GM23248 (cell line): ENCODE measurements at places on chromosomes 3 and 15. TPM values are rescaled to one million over a fixed set of nuclear protein-coding genes. Genes with fewer than 3 reads are reported as not detected.

The MUC20 gene
- polyA plus RNA-seq: not detected in 2 replicates

The FRMD5 gene
- 0.35 and 0.65 TPM in 2 replicates for polyA plus RNA-seq

The PLA2G4D gene
- polyA plus RNA-seq: not detected in 2 replicates

The ACY1 gene
- 35.8 and 38.1 TPM in 2 replicates for polyA plus RNA-seq

GRCh38 chr3:52036222-52036694, 20.1 kb downstream of the DUSP7 start:
- no peak for DNase-seq

DNA sequence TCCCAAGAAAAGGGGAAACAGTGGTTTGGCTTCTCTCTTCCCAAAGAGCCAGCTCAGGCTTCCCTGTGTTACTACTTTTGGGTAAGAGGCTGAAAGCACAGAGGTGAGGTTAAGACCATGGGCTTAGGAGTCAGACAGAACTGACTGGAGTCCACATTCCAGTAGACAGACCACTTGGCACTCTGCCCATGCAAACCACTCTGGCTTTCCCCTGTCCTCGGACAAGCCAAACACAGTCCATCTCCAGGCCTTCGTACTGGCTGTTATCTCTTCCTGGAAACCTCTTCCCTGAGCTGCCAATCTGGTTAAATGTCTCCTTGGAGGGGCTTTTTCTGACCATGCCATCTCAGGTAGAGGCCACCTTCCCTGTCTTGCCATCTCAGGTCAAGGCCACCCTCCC, 53.1 kb upstream of the FAM3D start:
- DNase-seq: no peak

The KCNMB2 gene
- not detected in 2 replicates for polyA plus RNA-seq

The MYH15 gene
- 0.08 TPM in 1 of 2 replicates, not detected in the other for polyA plus RNA-seq

DNA sequence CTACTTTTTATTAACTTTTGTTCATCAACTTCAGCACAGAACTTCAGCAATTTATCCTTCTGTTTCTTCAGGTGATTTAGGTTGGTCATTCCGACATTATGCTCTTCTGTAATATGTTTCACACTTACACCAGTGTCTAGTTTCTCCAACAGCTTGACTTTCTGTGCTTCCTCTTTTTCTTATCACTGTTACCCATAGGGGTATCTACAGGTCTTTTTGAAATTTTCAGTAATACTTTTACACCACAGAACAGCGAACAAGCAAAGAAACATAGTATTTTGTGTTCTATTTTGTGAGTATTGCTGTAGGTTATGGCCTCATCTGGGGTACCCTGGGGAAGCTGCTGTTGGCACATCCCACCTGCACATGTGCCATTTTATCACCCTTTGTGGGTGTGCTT, 260.7 kb downstream of the NSUN3 start:
- DNase-seq: no peak

- no peak for DNase-seq
Observed at GRCh38 chr3:151356794-151357462, 27.6 kb upstream of the P2RY13 start.

GRCh38 chr3:89565098-89565497, 457.7 kb downstream of the EPHA3 start:
- peak; percentile 28 for DNase-seq

- no peak for DNase-seq
Observed at GRCh38 chr3:69016901-69017300, 3.4 kb upstream of the EOGT start.

- DNase-seq: peak; percentile 69
Observed at GRCh38 chr3:50164984-50165909, 10.1 kb downstream of the SEMA3F start.

DNA sequence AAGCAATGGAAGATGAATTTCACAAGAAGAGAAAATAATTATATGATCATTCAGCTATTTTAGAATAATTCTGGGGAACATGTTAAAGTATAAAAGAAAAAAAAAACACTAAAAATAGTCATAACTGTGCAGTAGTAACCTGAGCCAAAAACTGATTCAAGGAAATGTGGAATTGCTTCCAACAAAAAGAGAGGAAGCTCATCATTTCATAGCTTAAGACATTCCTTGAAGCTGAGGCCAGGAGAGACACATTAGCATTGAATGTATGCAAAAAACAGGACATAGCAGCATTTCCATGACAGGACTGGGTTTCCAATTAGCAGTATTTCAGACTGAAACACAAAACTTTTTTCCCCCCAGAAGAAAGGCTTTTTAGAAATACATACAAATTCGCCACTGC, 27.7 kb upstream of the LRRN1 start:
- no peak for DNase-seq

The WDR93 gene
- 0.10 TPM in 1 of 2 replicates, not detected in the other for polyA plus RNA-seq

- peak; percentile 74 for DNase-seq
Observed at GRCh38 chr3:159252772-159253384, 451.0 kb downstream of the MFSD1 start.

- no peak for DNase-seq
Observed at GRCh38 chr3:164498917-164499316, 579.4 kb downstream of the SI start.

DNA sequence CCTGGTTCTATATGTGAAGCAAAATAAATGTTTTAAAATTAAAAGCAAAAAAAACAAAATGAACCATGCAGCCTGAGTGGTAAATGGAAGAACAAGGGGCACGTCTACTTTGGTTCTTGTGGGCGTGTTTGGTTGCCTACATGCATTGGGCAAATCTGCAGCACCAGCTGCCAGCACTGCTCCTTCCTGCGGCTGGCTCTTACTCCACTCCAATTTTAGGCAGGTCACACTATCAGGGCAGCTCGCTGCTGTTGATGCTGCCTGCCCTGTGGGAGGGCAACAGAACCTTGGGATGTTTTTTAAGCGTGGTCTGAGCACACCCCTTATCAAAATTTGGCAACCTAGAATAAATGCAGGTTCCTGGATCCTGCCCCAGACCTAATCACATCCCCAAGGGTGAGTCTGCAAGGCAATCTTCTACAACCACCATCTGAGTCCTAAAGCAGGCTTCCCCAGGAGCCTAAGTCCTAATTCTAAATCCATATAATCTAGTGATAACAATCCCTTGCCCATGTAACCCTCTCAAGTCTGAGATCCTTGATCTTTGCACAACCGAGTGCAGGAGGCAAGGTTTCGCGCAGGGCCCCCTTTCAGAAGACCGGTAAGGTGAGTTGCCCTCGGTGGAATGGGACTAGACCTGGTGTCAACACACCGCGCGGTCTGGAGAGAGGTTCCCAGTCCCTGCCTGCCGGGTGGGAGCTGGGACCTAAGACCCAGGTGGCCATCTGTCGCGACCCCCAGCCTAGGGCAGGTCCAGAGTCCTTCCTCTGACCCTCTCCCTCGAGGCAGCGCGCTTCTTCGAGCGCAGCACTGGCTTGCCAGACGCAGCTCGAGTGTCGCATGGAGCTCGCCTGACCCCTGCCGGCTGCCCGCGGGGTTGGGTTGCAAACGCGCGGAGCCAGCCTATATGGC, 15.9 kb downstream of the IVD start:
- peak; percentile 83 for DNase-seq

The DYNC1LI1 gene
- polyA plus RNA-seq: 35.0 and 36.7 TPM in 2 replicates

The CCRL2 gene
- not detected in 2 replicates for polyA plus RNA-seq

DNA sequence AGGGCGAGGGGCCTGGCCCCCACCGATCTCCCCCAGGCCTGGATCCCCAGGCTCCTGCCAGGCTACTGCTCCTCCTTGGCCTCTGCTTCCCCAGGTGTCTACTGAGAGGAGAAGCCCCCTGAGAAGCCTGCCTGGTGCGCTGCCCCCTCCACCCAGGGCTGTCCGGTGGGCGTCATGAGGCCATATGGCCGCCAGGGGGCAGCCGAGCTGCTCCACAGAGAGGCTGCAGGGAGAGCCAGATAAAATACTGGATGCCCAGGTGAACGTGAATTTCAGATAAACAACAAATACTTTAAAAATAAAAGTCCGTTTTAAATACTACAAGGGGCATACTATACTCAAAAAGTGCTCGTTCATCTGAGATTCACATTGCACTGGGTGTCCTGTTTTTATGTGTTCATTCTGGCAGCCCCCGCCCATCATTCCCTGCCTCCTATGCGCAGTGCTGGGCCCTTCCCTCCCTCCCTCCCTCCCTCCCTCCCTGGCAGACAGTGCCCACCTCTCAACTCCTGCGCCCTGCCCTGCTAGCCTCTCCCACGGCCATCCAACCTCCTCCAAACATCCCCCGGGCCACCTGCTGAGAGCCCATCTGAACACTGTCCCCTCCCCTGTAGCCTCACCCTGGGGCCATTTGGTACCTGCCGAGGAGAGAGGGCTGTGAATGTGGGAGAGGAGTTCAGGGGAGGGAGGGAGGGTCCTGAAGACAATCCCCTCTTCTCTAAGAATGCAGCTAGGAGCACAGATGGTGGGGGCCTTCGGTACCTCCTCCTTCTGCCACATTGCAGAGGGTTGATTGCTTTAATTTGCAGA, 29.6 kb downstream of the PSTPIP1 start:
- peak; percentile 63 for DNase-seq

DNA sequence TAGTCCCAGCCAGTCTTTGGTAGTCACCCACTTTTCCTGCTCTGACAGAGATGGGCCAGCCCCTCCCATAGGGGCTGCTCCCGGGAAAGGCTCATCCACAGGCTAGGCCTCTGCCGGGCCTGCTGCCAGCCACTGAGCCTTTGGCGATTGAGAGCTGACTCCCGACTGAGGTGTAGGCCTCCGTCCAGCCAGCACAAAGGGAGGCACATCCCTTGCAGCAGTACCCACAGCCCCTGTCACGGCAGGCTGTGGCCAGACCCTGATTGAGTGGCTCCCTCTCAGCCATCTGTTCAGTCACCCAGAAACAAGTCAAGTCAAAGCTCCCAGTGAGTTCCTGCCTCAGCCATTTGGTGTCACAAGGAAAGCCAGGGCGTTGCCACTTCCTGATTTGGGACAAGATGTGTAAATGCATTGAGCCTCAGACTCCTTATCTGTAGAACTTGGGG, 6.2 kb upstream of the PAK6 start:
- no peak for DNase-seq

The PATL2 gene
- polyA plus RNA-seq: 0.26 TPM in 1 of 2 replicates, not detected in the other

GRCh38 chr15:99443768-99444446, 121.9 kb upstream of the MEF2A start:
- no peak for DNase-seq

DNA sequence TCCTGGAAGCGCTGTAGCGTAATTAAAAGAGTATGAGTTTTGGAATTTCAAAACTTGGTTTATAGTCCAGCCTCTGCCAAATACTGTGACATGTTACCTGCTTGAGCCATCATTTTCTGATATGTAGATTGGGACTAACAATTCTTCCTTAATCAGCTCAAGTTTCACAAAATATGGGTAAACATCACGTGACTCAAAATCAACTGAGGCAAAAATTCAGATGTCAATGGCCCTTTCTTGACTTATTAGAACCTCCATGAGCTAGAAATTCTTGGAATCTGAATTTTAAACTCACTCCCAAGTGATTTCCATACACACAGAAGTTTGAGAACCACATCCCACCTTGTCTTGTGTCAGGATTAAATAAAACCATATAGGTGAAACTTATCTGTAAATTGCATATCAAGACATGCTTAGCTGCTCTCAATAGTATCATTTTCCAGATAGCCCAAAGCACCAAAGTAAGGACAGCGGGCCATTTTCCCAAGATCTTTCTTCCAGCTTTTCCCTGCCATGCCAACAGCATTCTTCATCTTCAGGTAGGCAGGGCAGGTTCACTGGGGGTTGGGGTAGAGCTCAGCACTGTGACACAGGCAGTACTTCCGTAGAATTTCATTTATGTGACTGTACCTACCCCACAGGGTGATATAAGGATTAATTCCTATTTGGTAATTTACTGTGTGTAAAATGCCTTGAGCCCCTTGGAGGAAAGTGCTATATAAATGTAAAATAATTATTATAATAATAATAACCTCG, 379.0 kb downstream of the TIGIT start:
- no peak for DNase-seq

- DNase-seq: no peak
Observed at GRCh38 chr3:126342211-126342610, 15.0 kb downstream of the KLF15 start.

- no peak for DNase-seq
Observed at GRCh38 chr3:152094406-152094805, 174.3 kb upstream of the MBNL1 start.

The HYKK gene
- polyA plus RNA-seq: 2.1 and 2.4 TPM in 2 replicates

DNA sequence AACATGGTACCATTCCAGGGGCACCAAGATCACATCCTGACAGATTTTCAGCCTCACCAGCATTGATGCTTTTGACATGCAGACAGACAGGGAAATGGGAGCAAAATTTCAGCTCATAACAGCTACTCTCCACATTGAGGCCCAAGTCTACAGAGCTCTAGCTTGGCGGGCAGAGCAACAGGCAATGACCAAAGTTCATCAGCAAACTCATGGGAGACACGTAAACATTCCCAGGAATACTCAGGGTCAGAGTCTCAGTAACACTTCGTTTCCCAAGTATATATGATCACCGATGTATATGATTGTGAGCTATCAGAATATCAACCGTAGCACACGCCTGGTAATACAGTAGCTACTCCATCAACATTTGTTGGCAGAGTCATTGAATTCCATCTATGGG, 59.2 kb upstream of the SLC24A5 start:
- DNase-seq: no peak

GRCh38 chr3:193572426-193572908, 17.8 kb upstream of the ATP13A4 start:
- DNase-seq: peak; percentile 73

The LRRC34 gene
- 4.2 and 5.9 TPM in 2 replicates for polyA plus RNA-seq

The STXBP5L gene
- not detected in 2 replicates for polyA plus RNA-seq

The CYP19A1 gene
- polyA plus RNA-seq: 0.85 and 1.2 TPM in 2 replicates

DNA sequence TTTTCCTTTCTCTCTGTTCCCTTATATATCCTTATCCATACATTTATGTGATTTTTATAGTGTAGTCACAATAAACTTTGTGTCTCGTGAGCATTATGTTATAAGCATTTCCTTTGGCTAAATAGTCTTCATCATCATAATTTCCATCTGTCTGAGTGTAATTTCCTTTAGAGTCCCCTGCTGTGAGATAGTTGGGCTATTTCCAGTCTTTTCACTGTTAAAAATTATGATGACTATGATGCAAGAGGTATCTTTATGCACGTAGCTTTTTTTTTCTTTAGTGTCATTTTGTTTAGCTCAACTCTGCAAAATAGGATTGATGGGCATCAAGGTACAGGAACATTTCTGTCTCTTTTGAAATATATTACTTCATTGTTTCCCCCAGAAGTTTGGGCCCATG, 26.9 kb upstream of the CA12 start:
- peak; percentile 18 for DNase-seq

- peak; percentile 95 for DNase-seq
Observed at GRCh38 chr15:74615508-74616365, at the start of gene CLK3. Gene CLK3 (plus strand): TSS chr15:74615836. CDS start chr15:74619197, 3,361 bp downstream.

The DUOXA2 gene
- polyA plus RNA-seq: not detected in 2 replicates

GRCh38 chr3:138455801-138456716, 21.6 kb downstream of the ESYT3 start:
- DNase-seq: peak; percentile 41

DNA sequence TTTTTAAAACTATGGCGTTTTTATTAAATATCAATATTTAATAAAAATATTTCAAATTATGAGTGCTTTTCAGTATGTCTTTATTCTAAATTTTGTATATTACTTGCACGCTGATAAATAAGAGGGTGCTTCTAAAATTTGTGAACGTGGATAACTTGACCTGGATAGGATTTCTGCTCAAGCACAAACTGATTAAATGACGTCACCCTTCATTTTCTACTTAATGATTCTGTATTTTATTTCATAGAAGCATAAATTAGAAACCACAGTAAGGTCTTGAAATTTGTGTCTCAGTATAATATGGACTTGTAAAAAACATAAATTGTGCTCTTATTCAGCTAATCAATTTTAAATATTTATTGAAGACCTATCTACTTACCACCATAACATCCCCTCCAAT, 903.7 kb downstream of the ROBO2 start:
- DNase-seq: no peak

GRCh38 chr15:82040862-82041261, 5.0 kb downstream of the MEX3B start:
- DNase-seq: no peak

- no peak for DNase-seq
Observed at GRCh38 chr3:117447419-117447818, 737.8 kb downstream of the TUSC7 start.

- DNase-seq: no peak
Observed at GRCh38 chr3:141273700-141274410, 42.2 kb downstream of the PXYLP1 start.
